Stimulated activated CD8-positive, alpha-beta memory T cell treated with anti-CD3 and anti-CD28 coated beads, Interleukin-12 subunit alpha, Interleukin-12 subunit beta, amount 100 ng/mL, for 1 hour (primary cell): ENCODE measurements at places on chromosomes 1 and 21.

- DNase-seq: no peak
These were observed 34.1 kb upstream of the RD3 start for GRCh38 chr1:211526101-211526500.

- DNase-seq: no peak
These were observed 978 bp downstream of the PRDM15 start for GRCh38 chr21:41877901-41878830.

DNA sequence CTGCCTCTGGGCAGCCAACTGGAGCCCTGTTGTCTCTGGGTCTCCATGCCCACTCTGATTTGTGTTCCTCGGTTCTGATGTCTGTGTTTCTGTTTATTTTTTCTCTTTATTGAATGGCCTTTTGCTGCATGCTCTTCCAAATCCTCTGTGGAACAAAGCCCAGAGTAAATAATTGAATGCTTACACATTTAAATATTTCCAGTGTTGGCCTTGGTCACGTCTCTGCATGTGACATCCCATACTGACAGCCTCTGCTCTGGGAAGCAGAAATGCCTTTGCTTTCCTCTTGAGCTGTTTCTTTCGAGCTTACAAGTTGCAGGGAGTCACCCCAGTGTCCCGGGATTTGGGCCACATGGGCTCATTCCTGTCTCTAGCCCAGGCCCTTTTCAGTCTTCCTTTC, 267.9 kb downstream of the PTPRU start:
- DNase-seq: no peak

- DNase-seq: no peak
These were observed 565 bp upstream of the GRIK1 start for GRCh38 chr21:29940361-29940760.

- no peak for DNase-seq
These were observed 155.6 kb downstream of the PLPP3 start for GRCh38 chr1:56423716-56424115.

- no peak for DNase-seq
These were observed 138.5 kb upstream of the ZNHIT6 start for GRCh38 chr1:85846706-85847105.

DNA sequence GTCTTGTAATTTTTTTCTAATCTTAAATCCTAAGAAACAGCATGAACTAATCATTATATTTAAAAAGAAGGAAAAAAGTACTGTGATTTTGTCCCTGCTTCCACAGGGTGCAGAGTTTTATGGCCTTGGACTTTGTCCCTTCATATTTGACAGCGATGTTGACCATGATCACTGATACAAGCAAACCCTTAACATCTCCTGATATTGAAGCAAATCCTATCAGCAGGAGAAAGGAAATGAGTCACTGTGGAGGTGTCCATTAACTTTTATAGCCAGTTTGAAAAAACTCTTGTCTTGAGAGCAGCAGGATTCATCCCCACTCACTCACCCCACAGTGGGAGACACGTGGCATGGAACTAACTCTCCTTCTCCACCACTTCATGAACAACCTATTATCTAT, 5.1 kb upstream of the REG4 start:
- no peak for DNase-seq
